ENCODE measurements at places on chromosomes 1 and 21.

DNA sequence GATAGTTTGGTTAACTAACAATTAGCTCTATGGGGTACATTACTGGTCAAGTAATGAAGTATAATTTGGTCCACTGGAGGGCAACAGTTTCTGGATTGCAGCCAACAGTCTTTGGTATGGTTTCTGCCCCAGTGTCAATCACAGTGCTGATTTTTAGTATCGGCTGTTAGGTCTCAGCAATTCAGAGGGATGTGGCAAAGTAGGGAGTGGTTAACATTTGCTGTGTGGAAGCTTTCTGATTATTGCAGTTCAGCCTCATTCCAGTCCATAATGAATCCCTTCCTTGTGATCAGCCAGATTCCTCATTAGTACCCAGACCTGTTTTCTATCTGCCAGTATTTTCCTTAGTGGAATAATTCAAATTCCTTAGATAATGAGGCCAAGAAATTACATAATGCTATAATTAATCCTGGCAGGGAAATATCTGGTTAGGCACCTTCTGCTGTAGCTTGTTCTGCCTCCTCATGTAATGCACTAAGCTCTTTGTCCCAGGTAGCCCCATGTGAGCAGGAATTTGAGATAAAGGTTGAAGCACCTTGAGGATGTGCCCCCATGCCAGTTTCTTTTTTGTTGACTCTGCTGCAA, 14.0 kb downstream of the F3 start:
- DNase-seq = no peak

- peak; percentile 19 for DNase-seq
Observed at GRCh38 chr1:116667575-116668105, at the start of gene IGSF3. Gene IGSF3 (minus strand): TSS chr1:116667733. CDS start chr1:116666326, 1,407 bp downstream.

DNA sequence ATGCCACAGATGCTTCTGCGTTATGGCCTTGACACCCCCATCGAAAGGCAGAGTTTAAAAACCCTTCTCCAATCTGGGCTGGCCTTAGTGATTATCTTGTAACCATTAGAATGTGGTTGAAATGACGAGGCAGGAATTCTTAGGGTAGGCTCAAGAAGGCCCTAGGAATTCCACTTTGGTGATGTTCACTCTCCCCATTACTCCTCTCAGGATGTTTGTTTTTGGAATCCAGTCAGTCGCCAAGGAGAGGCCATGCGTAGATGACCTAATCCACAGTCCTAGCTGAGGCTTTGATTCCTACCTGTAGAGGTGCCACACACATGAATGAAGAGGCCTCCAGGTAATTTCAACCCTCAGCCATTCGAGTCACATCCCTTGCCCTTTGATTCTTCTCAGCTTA, 318.2 kb downstream of the NEGR1 start:
- no peak for DNase-seq

- DNase-seq = no peak
Observed at GRCh38 chr1:93448292-93448982, 519 bp downstream of the FNBP1L start.

Data from SHP77 treated with DMSO at 0.1 percent for 48 hours (cell line).